ENCODE measurements at places on chromosomes 4 and X. TPM values are rescaled to one million over a fixed set of nuclear protein-coding genes. Genes with fewer than 3 reads are reported as not detected.

- DNase-seq: no peak
- H3K36me3 ChIP-seq: no peaks in the 10 kb centered on the region
- no peak overlapping the region for H3K4me3 ChIP-seq
- H3K27ac ChIP-seq: no peak overlapping the region
These were observed 123.7 kb upstream of the MAP3K15 start for GRCh38 chrX:19639056-19639455.

- no peak overlapping the region for H3K27ac ChIP-seq
- H3K27me3 ChIP-seq: no peaks in the 10 kb centered on the region
- peaks cover 9% of the 10 kb centered on the region for H3K4me1 ChIP-seq
- no peaks in the 10 kb centered on the region for H3K36me3 ChIP-seq
- DNase-seq: no peak
These were observed 9.9 kb upstream of the ZCCHC4 start for GRCh38 chr4:25302626-25303025.

Gene MID2
- total RNA-seq: 5.1 TPM

Gene ZAR1
- 0.47 TPM for total RNA-seq

- no peak for DNase-seq
- no peaks in the 10 kb centered on the region for H3K4me1 ChIP-seq
- no peak overlapping the region for H3K27ac ChIP-seq
- H3K4me3 ChIP-seq: no peak overlapping the region
These were observed 15.4 kb downstream of the NIPAL1 start for GRCh38 chr4:48031802-48032525.
